Brain (organoid and tissue), 16 donors: ENCODE measurements at places on chromosomes 1 and 21.
A peak's percentile ranks its signal among the peaks of the same experiment; 100 is the strongest.

GRCh38 chr1:6625584-6626149 lies 999 bp downstream of the THAP3 start:
- peak; percentile 42 for DNase-seq

DNA sequence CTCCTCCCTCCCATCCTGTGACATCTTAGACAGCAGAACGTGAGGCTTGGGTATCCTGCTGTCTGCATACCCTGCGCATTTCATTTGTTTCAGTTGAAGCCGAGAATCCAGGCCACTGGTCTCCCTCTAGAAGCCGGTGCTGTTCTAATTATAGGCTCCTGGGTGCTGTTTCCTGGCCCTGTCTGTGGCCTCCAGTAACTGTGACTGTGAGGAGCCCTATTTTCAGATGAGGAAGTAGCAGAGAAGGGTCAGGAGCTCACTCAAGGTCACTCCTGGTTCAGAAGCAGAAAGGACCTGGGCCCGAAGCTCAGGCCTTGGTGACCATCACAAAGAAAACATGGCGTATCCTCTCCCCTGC lies 24.0 kb downstream of the COQ8A start:
- DNase-seq = no peak

GRCh38 chr1:12649971-12650421 lies 6.1 kb downstream of the AADACL4 start:
- no peak for DNase-seq

GRCh38 chr1:206451134-206451686 lies 19.1 kb upstream of the IKBKE start:
- no peak for DNase-seq

GRCh38 chr1:63691701-63692425 lies 82.0 kb upstream of the ROR1 start:
- DNase-seq = peak; percentile 91

DNA sequence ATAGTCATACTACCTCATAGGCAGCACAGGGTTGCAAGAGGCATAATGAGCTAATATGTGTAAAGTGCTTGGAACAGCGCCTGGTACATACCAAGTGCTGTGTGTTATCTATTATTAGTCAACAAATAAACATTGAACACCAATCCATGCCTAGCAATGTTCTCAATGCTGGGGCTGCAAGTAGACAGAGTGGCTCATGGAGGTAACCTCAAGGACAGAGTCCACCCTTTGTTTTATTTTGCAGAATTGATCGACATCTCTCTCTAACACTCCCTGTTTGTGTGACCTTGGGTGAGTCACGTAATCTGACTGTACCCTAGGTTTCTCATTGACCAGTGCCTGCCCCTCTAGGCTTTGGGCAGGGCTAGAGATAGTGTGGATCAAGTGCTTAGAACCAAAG lies 164.0 kb upstream of the KLHDC7A start:
- no peak for DNase-seq

GRCh38 chr1:176939993-176940392 lies 224.5 kb downstream of the ASTN1 start:
- DNase-seq = no peak

DNA sequence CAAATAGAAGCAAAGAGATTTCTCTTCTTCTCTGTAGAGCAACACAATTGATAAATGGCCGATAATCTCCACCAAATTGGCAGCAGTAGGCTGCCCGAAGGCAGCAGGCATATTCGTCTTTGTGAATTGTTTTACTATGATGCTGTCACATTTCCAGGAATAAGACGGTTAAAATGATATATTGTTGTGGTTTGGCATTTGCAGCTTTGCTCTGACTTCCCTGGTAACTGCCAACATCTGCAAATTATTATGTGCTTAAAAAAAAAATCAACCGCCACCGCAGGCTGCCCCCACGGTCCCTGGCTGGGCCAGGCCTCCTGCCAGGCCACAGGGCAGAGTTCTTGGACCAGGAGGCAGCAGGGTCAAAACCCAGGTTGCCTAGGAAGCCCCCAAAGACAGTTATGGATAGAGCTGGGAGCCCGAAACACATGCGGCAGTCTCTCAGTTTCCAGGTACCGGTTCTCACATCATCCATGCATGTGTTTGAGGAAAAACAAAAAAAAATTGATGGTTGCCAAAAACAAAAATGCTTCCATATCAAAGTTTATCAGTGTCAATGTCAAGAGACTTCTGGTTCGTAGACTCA lies 179.3 kb downstream of the ETS2 start:
- DNase-seq = peak; percentile 18

DNA sequence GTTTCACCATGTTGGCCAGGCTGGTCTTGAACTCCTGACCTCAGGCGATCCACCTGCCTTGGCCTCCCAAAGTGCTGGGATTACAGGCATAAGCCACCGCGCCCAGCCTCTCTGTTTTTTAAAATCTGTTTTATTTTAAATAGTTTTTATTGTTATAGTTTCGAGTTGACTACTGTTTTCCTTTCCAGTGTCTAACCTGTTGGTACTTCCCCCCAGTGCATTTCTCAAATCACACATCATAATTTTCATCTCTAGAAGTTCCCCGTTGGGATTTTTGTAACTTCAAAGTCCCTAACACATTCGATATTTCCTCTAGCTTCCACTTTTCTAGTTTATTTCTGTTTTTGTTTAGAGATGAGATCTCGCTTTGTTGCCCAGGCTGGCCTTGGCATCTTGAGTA lies 7.5 kb downstream of the HES4 start:
- no peak for DNase-seq

DNA sequence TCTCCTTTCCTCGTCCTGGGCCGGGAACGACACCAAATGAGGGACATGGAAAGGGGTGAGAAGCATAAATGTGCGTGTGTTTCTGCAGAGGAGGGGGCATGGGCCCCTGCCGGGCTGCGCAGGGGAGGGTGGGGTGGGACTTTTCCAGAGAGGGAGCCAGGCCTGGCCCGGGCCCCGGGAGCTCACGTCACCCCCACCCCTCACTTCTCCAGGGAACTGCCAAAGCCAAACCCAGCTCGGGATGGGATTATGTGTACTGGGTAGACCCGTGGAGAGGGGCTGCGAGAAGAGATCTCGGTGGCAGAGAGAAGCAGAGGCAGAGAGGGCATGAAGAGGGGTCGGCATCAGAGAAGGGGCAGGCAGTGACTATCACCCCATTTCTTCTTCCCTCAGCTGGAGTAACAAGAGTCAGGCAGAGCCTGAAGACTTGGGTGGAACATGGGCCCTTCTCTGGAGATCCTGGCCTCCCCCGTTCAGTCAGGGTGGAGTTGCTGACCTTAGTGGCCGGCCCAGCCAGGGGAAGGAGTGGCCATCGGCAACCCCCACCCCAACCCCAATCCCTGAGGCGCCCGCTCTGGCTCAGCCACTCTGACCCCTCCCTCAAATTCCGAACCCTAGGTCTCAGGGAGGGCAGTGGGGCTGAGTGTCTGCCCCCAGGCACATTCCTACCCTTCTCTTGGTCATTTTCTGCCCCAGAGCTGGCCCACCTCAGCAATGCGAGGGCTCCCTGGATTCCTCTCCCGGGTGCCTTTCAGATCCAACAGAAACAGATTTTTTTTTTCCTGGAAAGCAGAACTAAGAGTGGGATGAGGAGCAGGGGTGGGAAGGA lies 1.2 kb downstream of the ADAMTSL4 start:
- no peak for DNase-seq

DNA sequence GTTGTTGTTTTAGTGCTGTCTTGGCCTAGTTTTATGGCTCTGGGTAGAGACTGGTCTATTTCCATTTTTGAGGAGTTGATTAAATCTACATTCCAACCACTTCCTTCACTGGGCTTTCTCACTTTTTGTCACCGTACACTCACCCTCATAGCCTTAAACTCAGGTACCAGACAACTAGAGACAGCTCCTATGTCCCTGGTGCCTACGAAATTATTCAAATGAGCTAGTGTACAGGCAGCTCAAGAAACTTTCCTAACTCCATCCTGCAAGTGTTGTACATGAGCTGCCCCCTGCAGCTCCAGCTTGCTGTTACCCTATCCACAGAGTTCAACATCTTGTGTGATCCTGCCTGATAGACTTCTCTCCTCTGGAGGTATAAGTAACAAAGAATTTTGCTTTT lies 704.8 kb upstream of the RGS18 start:
- no peak for DNase-seq

DNA sequence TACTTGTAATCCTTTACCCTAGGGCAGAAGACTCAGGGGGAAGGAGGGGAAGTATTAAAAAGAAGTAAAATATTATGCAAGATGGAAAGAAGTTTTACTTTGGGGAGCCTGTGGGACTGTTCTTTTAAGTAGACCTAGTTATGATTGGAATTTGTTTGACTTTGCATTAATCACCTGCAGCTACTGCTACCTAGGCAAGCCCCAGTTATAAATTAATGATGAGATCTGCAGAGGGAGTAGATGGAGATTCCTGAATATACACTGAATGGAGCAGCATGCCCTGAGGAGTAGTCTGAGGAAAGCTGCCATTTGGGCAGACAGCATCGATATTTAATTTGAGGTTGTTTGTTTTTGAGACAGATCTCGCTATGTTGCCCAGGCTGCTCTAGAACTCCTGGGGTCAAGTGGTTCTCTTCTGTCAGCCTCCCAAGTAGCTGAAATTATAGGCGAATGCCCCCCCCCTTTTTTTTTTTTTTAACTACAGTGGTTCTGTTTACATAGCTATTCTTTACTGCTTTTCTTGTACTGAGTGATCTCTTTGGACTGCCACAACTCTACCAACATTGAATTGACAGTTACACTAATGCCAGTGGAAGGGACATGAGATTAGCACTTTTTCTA lies 81.4 kb upstream of the SERTAD4 start:
- peak; percentile 16 for DNase-seq

- peak; percentile 83 for DNase-seq
Measured at GRCh38 chr1:112718691-112719418, 3.7 kb upstream of the PPM1J start.

- DNase-seq = no peak
Measured at GRCh38 chr1:58764294-58764978, 19.4 kb downstream of the JUN start.

DNA sequence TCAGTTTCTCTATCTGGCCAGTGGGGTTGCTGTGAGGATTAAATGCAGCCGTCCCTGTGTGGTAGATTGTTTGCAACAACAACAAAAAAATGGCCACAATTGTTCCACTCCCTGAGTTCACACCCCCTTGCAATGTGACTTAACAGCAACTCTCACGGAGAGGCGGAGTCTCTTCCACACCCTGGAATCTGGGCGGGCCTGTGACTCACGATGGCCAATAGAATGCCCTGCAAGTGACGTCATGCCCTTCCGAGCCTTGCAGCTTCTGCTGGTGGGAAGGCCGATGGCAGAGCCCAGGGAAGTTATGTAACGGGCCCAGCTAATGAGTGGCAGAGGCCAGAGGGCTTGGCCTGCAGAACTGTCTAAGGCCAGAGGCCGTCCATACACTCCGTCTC lies 87.9 kb downstream of the RIPK4 start:
- peak; percentile 96 for DNase-seq

- no peak for DNase-seq
Measured at GRCh38 chr21:42370894-42371654, 4.7 kb upstream of the TFF1 start.

- peak; percentile 86 for DNase-seq
Measured at GRCh38 chr1:114282751-114283403, 129.2 kb upstream of the SYT6 start.

GRCh38 chr1:101300916-101301315 lies 64.1 kb downstream of the S1PR1 start:
- DNase-seq = no peak

GRCh38 chr1:89987159-89987819 lies 7.6 kb upstream of the ZNF326 start:
- DNase-seq = peak; percentile 91

DNA sequence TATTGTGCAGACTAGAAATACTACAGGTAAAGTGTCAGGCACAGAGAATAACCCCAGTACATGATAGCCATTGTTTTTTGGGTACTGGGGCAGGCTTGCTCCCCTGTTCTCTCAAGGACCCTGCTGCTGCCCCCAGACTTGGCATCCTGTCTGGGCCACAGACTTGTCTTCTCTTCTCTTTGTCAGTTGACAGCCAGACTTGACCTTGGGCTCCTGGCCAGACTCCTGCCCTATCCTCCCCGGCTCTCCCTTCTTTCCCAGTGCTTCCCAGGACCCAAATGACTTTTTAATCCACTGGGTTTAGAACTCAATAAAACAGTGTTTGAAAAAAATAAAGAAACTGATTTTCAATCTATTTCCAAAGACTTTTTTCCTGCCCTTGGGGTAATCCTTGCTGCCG lies 43.2 kb downstream of the ZSCAN20 start:
- DNase-seq = no peak

DNA sequence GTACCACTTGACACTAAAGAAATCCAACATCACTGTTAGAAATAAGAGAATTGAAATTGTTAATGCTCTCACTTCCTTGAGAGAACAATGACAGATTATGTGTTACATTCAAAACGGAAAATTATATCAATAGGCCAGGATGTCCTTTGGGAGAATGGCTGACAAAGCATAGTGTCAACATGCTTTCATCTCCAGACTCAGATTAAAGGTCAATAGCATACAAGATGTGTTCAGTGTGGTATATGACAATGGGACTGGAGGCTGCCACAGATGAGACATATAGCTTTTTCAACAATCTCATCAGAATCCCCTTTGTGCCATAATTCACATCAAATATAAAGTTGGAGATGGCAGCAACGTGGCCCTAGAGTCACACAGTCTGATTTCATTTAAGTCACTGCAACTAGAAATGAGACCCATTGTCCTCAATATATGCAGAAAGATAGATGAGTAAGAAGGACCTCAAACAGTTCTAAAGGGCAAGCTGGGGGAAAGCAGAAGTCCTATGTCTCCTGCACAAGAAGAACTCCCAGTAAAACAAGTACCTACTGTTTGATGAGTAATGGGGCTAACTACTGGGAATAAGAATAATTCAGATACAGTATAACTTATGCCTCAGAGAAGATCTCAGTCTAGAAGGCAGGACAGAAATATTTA lies 327.9 kb downstream of the TTLL7 start:
- no peak for DNase-seq

DNA sequence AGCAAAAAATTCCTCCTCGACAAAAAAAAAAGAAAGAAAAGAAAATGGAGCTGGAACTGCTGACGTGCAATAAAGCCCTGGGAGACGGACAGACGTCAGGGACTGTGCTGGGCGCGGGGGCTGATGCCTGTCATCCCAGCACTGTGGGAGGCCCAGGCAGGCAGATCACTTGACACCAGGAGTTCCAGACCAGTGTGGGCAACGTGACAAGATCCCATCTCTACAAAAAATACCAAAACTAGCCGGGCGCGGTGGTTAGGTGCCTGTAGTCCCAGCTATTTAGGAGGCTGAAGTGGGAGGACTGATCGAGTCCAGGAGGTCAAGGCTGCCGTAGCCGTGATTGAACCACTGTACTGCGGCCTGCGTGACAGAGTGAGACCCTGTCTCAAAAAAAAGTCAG lies 3.6 kb upstream of the ANKRD65 start:
- DNase-seq = no peak

DNA sequence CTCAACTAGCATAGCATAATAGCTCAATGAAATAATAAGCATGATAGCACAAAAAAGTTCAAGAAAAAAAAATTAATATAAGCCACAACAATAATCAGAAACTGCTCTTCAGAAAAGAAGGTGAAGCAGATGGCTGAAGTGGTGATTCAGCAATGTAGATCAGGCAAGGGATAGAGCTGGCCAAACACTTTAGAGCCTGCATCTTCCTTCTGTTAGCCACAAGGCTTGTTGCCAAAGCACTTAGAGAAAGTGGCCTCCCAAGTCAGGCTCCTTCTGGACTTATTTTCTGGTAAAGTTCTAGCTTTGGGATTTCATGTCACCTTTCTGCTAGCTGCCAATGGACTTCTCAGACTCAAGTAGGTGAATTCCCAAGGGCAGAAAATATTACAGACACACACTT lies 60.3 kb upstream of the C1orf87 start:
- no peak for DNase-seq
